Midbrain (tissue), 1 donor: ENCODE measurements at places on chromosomes 16 and 17.
A peak's percentile ranks its signal among the peaks of the same experiment; 100 is the strongest.

DNA sequence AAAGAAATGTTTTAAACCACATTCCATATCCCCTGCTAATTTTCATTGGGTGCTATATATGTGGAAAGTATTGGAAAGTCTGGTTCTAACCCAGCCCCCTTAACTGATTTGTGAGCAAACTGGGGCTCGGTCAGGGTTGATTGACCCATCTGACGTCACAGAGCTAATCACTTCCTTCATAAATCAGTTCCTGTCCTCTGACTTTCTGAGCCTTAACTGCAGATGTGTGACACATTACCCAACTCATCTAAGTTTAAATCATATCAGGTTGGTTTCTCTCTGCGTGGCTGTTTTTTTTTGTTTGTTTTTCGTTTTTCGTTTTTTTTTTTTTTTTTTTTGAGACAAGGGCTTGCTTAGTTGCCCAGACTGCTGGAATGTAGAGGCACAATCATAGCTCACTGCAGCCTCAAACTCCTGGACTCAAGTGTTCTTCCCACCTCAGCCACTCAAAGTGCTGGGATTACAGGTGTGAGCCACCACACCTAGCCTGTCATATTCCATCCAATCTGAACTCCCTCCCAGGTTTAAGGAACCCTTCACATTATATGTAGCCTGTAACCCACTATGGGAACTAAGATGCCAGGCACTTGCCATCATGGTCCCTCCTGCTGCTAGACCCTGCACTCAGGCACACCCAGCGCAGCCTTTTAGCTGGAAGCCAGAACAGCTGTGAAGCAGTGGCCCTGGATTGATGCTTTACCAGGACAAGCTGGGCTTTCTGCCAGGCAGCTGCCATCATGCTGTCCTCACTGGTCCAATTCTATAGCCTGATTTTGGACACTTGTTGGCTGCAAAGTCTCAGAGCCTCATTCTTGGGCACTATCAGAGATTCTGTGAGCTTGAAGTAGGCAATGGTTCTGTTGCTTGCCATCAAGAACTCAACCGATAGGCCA, 6.9 kb upstream of the BPTF start:
- DNase-seq = no peak

GRCh38 chr17:75846692-75847613, 2.7 kb upstream of the UNC13D start:
- DNase-seq = no peak

DNA sequence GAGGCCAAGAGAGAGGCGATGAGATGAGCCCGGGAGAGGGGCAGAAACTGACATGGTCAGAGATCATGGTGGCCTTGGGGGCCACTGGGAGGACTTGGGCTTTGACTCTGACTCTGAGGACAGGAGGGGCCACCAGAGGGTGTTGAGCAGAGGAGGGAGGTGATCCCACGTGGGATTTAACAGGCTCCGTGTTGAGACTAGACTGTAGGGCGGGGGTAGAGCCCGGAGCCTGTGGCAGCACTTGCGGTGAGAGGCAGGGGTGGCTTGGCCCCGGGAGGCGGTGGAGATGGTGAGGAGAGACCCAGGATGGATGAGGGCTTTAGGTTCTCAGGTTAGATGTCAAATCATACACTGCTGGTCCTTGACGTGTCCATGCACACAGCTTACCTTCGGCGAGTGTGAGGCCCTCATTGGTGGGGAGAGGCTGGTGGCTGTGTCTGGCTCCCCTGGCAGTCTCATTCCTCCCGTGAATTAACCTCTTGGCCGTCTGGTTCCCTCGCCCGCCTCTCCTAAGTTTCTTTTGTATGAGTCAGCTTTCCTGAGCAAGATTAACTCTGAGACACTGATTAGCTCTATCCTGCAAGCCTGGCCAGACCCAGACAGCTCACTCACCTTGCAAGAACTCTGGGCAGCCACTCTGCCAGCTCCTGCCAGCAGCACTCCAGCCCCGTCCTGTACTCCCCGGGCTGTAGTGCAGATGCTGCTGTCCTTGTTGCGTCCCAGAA, 39.7 kb downstream of the VPS35L start:
- no peak for DNase-seq

DNA sequence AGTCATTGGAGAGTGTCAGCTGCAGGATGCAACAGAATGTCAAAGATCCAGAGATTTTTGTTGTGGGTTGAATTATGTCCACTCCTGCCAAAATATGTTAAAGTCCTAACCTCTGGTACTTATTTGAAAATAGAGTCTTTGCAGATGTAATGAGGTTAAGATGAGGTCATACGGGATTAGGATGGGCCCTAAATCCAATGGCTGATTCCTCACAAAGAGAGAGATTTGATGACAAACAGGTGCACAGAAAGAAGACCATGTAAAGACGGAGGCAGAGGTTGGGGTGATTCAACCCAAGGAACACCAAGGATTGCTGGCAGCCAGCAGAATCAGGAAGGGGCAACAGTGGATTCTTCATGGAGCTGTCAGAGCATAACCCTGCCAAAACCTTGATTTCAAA, 34.5 kb upstream of the USP22 start:
- no peak for DNase-seq

- peak; percentile 79 for DNase-seq
These were observed 814 bp upstream of the RUNDC3A start for GRCh38 chr17:44307387-44308186.

DNA sequence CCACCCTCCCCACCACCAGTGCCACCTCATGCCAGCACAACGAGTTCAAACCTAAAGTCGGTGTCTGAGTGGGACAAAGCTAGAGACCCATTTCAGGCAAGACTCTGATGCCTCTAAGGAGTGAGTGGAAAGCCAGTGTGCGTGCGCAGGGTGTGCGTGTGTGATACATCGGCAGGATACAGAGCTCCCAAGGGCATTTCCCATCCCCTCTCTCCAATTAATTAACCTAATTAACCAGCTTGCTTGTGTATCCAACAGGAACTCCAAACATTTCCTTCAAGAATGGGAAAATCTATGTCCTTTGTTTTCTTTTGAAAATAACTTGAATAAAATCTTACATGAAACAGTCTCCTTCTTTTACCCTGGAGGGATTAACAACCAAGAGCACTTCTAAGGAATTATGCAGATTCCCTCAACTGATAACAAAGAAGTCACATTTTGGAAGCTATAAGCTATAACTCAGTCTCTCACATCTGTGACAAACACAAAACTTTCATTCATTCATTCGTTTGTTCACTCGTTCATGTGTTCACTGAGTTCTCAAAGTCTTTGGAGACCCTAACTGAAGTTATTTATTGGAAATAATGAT, 9.9 kb downstream of the ATPAF2 start:
- DNase-seq = no peak

DNA sequence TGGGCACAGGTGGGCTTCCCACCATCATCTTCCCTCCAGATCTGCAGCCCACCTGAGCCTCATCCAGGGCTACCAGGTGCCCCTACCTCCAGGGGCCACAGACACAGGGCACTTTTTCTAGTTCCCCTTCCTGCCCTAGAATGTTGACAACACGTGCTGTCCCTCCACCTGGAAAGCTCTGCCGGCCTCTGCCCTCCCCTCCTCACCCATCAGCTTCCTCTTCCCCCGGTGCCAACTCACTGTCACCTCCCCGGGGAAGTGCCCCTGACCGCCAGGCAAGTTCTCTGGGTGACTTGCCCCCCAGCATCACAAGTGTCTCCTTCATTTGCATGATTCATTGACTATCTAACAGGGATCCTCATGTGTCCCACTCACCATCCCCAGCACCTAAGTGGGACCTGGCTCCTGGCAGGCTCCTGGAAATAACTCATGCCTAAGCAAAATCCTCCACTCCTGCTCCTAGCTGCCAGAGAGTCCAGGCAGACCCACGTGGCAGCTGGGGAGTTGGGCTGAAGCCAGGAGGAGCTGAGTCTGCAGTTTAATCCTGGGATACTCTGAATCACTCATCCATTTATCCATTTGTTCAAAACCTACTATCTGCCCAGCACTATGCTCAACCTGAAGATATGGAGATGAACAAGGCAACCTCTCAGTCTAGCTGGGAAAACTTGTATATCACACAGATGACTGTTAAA, 304.4 kb downstream of the FOXL1 start:
- no peak for DNase-seq

GRCh38 chr16:29124828-29125227, 140.0 kb downstream of the LAT start:
- no peak for DNase-seq

GRCh38 chr16:84303516-84303915, 8.8 kb downstream of the WFDC1 start:
- DNase-seq = no peak

GRCh38 chr16:58459344-58460218, 40.4 kb upstream of the NDRG4 start:
- DNase-seq = no peak

- DNase-seq = no peak
These were observed 387 bp upstream of the SLC38A8 start for GRCh38 chr16:84042879-84043485.

DNA sequence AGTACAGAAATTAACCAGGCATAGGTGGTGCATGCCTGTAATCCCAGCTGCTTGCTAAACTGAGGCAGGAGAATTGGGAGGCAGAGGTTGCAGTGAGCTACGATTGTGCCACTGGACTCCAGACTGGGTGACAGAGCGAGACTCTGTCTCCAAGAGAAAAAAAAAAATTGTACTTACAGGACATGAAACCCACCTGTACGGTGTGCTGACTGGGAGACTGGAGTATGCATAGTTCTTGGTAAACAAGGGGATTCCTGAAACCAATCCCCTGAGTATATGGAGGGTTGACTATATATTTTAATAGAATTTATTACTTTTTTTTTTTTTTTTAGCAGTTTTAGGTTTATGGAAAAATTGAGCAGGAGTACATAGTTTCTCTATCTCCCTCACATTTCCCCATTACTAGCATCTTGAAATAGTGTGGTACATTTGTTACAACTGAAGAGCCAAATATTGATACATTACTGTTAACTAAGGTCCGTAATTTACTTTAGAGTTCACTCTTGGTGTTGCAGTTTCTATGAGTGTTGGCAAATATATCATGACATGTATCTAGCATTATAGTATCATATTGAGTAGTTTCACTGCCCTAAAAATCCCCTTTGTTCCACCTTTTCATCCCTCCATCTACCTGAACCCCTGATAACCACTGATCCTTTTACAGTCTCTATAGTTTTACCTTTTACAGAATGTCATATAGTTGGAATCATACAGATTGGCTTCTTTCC, 19.3 kb downstream of the TENT4B start:
- DNase-seq = no peak

DNA sequence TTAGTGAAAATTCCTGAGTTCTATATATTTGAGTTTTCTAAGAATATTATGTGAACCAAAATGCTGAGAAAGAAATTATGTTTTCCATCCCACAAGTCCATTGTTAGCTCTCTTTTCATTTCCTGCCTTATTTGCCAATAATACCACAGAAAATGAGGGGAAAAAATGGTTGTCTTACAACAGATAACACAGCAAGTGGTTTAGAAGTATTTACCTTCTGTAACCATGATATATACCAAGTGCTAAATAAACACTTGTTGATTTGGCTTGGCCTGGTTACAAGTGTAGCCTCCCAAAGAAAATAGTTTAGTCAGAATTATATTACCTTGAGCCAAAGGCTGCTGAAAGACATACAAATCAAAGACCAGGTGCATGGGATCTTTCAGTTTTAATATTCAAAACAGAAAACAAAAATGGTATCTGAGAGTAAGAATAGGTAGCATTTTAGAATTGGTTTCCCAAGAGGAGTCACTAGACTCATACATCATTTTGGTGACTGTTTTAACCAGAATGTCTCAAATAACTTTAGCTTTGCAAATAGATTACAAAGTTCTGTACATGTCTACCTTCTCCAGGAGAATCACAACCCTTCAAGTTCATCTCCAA, 439.8 kb upstream of the DYNLRB2 start:
- DNase-seq = no peak

DNA sequence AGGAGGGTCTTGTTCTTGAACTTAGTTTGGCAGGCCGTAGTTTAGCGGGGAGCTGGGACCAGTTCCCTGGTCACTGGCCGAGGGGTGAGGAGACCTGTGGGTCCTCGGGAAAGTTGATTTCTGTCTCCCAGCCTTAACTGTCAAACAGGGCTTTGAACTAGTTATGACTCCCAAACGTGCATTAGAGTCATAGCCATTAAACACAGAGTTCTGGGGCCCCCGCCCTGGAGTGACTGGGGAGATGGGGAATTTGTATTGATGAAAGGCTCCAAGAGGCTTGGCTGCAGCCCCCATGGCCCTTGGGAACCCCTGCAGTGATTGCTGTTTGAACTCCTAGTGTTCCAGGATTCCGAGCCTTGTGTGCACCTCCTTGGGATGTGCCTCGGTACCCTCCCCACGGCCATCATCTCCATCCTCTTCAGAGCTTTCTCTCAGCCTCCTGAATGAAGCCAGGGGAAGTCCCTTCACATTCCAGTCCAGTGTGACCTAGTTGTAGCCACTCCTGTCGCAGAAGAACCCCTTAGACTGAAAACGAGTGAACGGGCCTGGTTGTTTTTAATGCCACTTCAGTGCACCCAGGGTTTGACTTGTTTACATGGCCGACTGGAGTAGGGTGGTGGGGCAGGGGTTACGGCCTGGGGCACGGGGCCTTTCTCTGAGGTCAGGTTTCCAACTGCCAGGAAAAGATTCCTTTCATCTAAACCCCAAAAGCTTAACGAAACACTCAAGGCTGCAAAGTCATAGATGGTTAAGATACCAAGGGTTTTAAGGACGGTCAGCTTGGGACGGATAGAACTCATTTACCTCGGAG, 1.4 kb downstream of the MPRIP start:
- no peak for DNase-seq

- DNase-seq = no peak
These were observed 170.4 kb downstream of the IRX5 start for GRCh38 chr16:55101026-55101425.

GRCh38 chr16:60166-60565, 6.5 kb downstream of the SNRNP25 start:
- no peak for DNase-seq

DNA sequence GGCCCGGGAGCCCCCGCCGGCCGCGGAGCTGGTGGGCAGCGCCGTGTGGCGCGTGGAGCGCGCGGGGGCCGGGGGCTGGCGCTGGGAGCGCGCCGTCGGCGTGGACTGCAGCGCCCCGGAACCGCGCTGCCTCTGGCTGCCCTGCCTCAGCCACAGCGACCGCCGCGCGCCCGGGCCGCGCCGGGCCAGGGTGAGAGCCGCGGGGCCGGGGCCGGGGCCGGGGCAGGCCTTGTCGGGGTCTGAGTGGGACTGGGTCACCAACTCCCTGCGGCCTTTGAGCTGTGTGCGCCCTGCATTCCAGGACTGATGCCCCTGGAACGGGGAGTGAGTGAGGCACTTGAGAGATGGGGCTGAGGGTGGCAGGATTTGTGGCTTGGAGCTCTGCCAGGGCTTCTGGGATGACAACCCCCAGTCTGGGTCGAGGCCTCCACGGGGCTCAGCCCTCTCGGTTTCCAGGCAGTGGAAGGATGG, 25.7 kb downstream of the ARHGAP23 start:
- no peak for DNase-seq

GRCh38 chr16:55078699-55079410, 148.2 kb downstream of the IRX5 start:
- no peak for DNase-seq

GRCh38 chr16:47493381-47494337, 32.5 kb downstream of the PHKB start:
- DNase-seq = no peak

- peak; percentile 15 for DNase-seq
These were observed 1.1 kb upstream of the MLLT6 start for GRCh38 chr17:38703742-38704605.

- DNase-seq = no peak
These were observed 47.4 kb downstream of the KATNIP start for GRCh38 chr16:27597361-27597760.

GRCh38 chr16:66605177-66605978, 874 bp downstream of the CMTM3 start:
- no peak for DNase-seq

GRCh38 chr17:45579529-45580495, 89.3 kb upstream of the PLEKHM1 start:
- DNase-seq = no peak
